ENCODE measurements at places on chromosomes 12 and 14.

DNA sequence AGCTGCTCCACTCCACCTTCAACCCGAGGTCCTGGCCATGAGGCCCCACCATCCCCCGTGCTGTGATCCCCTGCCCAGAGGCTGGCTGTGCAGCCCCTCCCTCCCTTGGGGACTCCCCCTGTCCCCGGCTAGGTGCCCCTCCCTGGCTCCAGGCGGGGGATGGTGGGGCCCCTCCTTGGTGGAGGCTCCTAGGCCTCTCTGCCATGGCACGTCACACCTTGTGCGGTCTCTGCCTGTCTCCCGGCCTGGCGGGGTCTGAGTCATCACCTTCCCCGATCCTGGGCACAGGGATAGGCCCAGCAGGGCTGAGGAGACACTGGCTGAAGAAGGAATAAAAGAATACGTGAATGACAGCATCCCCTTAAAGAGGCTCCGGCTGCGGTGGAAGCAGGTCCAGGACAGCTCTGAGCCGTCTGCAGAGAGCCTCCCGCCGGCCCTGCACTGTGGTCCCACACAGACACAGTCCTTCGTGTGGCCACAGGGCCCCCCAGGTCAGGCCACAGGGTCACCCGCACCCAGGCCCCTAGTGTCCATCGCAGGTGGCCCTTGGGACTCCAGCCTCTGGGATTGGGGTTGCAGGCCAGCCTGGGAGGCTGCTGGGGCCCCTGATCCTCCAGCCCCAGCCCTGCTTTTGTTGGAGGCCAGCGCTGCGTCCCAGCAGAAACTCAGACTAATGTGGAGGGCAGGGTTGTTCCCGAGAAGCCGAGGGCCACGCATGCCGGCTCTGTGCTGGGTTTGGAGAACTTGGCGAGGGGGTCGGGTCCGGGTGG is 43.6 kb downstream of the KIF26A start:
- DNase-seq = no peak

- no peak for DNase-seq
These were observed 3.0 kb upstream of the KRT3 start for GRCh38 chr12:52798671-52799504.

GRCh38 chr14:61342486-61342885 is 21.1 kb downstream of the PRKCH start:
- peak; percentile 78 for DNase-seq

DNA sequence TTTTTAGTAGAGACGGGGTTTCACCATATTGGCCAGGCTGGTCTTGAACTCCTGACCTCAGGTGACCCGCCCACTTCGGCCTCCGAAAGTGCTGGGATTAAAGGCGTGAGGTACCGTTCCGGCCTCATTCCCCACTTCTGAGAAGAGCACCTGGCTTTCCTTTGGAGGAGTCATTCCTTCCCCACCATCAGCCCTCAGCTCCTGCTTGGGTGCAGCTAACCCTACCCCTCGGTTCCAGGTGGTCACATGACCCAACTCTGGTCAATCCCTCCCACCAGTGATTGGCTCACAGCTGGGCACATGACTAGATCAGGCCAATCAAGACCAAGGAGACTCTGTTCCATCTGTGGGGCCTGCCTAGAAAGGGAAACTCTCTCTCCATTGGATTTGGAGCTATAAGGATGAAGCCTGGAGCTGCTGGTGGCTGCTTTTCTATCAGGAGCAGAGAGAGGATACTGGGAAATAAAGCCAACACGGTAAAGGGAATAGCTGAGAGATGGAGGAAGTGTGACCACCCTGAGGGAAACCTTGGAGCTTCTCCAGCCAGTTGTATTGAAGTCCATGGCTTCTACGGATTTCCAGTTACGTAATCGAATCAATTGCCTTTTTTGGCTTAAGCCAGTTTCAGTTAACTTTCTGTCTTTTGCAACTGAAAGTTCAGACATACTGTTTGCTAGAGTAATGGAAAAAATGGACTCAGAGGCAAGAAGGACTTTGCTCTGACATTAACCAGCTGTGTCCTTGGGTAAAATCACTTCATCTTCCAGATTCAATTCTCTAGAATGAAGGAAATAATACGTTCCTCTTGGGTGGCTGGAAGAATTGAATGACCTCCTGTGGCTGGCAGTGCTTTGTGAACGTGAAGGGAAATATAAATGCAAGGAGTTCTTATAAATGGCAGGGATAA is 19.7 kb upstream of the IFT81 start:
- no peak for DNase-seq

- no peak for DNase-seq
These were observed 359.5 kb downstream of the CACNA1C start for GRCh38 chr12:2412305-2412643.

DNA sequence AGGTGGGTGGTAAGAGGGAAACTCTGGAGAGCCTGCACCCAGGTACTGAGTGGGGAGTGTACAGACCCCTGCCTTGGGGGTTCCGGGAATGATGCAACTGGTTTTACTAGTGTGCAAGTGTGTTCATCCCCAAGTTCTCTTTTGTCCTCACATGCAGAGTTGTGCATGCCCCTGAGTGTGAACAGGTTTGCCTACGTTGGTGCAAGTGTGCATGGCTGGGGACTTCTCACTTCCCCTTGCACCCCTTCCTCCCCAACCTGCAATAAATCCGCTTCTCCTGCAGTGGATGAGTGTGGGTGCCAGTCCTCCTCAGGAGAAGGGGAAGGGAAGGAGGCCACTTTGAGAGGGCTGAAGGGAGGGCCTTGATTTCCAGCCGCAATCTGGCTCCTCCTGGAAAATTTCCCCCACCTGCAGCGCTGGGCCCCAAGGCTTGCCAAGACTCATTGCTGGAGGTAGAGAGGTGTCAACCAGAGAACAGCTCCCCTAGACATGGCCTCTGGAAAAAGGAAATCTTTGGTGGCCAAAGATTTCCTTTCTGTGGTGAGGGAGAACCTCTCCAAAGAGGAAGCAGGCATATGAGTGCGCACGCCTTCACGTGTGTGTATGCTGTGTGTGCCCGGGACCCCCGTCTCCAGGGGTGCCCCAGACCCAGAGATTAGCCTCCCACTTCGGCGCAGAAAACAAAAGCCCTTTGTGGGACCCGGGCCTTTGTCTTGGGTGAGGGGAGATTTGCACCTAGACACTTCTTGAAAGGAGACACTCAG is 5.5 kb downstream of the AQP2 start:
- no peak for DNase-seq

DNA sequence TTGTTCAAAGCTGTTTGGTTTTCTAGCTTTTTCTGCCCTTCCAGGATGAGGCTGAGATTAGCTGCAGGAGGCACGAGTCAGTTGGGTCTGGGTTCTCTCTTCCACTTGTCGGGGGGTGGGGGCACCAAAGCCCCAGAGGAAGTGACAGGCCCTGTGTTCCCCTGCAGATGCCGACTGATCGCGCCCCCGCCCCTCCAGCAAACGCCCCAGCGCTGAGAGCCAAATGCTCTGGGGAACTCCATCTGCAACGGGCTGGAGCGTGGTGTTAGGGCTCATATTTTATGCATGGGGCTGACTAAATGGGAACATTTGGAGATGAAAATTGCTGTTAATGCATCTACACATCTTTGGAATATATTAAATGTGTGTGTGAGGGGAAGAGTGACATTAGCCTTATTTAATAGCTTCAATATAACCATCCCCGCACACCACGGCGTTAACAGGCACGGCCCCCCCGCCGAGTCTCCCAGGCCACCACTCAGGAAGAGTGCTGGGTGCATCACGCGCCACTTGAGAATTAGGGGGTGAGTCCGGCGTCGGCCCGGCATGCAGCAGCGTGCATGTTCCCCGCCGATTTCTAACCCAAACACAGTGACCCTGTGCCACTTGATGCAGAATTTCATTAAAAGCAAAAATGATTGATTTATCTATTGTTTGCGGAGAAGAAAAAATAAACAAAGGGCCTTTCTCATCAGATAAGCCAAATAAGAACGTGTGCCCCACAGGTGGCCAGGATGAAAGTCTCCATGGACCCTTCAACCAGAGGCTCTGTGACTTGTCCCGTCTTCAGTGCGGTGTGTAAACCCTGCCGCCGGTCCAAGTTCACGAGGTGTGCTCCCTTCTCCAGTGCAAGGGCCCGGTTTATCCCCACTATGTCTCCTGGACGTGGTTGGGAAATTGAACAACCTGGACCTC is 165.0 kb upstream of the RTL1 start:
- DNase-seq = no peak

- peak; percentile 41 for DNase-seq
These were observed 4.9 kb downstream of the VAMP1 start for GRCh38 chr12:6465467-6466183.

DNA sequence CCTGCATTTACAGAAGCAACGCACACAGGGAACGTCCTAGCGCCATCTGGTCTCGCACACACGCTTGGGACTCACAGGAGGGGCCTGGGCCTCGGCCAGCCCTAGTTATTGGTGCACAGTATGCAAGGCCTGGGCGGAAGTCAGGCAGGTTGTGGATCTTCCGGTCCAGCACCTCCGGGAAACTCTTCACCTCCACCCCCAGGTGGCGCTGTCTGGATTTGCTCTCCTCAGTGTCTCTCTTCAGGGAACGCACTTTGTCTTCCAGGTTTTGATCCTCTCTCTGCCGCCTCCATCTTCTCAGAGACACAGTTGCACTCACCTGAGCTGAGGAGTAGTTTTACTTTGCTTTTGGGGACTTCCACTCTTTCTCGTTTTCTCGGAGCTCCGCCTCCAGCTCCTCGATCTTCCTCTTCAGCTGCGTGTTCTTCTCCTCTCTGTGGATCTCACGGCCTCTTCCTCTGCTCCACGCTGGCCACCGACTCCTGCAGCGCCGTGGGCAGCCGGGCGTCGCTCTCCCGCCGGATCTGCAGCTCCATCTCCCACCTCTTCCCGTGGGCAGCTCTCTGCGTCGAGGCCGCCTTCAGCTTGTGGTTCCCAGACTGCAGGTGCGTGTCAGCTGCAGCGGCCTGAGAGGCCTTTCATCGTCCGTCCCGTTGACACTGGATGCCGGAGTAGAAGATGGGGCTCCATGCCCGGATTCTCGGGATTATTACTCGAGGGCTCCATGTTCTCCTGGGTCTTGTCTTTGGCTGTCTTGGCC is 933.8 kb downstream of the TMEM121 start:
- peak; percentile 73 for DNase-seq

Measured in activated naive CD8-positive, alpha-beta T cell treated with anti-CD3 and anti-CD28 coated beads, Interleukin-2, amount 50 U/mL, for 24 hours (primary cell).